Activated CD4-positive, alpha-beta T cell treated with anti-CD3 and anti-CD28 coated beads, Interleukin-2, Interleukin-6, amounts not matched to agents 100 ng/mL and 50 ng/mL, durations not matched to agents 16 hours and 8 hours (primary cell): ENCODE measurements at places on chromosomes 5 and 9.

GRCh38 chr9:10686943-10687342 lies 74.1 kb upstream of the PTPRD start:
- DNase-seq: no peak

DNA sequence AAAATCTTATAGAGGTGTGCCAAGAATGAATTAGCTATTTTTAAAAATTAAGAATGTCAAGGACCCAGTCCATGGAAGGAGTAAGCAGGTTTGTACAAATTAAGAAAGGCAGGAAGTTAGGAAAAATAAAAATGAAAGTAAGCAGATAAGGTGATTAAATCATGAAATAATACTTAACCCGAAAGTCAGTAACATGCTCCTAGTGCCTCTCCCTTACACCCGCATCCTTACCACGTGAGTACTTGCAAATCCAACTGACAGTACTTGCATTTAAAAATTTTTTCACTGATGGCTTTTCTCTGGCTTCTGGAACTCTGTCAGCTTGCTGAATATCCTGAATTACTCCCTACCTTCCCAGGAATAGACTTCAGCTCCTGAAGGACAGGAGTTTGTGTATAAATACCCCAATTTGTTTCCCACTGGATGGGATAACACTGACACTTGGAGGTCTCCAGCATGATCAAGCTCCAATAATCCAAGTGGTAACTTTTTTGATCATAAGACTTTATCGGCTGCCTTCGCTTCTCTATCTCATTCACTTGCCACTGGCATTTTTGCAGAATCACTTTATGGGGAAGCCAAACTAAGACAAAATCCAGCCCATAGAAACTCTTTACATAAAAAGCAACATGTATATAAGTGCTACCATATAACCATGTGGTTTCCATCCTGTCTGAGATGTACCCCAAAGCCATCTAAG lies 41.6 kb upstream of the RICTOR start:
- DNase-seq: no peak

GRCh38 chr5:67085616-67086015 lies 111.0 kb downstream of the CD180 start:
- DNase-seq: no peak

DNA sequence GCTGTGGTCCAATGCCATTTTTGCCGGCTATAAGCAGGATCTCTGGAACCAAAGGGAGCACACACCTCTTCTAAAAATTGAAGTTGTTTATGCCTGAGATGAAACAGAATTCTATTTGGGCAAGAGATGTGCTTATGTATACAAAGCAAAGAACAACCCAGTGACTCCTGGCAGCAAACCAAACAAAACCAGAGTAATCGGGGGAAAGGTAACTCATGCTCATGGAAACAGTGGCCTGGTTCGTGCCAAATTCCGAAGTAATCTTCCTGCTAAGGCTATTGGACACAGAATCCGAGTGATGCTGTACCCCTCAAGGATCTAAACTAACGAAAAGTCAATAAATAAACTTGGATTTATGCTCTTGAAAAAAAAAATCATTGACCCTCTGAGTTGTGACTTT lies 178.7 kb downstream of the CEMIP2 start:
- DNase-seq: no peak

GRCh38 chr9:123063177-123063598 lies 29.7 kb downstream of the GPR21 start:
- no peak for DNase-seq

- no peak for DNase-seq
Measured at GRCh38 chr9:113674436-113674835, 201.7 kb upstream of the ZNF618 start.

- no peak for DNase-seq
Measured at GRCh38 chr5:143398451-143399237, 4.8 kb downstream of the NR3C1 start.

DNA sequence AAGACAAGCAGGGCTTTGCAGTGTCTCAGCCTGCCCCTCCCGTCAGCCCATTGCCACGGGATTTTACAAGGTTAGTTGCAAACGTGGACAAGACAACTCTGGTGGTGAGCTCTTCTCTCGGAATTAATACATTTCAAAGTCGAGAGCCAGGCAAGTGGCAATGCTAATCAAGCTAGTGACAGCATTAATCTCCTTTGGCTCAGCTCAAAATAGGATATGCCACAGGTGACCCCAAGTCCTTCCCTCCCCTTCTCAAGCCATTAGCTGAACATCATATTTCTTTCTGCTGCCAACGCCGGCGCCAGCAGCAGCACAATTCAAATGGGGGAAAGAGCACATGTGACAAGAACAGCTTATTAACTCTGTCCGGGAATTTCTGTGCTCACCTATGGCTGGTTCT lies 190.1 kb downstream of the ATPSCKMT start:
- no peak for DNase-seq

DNA sequence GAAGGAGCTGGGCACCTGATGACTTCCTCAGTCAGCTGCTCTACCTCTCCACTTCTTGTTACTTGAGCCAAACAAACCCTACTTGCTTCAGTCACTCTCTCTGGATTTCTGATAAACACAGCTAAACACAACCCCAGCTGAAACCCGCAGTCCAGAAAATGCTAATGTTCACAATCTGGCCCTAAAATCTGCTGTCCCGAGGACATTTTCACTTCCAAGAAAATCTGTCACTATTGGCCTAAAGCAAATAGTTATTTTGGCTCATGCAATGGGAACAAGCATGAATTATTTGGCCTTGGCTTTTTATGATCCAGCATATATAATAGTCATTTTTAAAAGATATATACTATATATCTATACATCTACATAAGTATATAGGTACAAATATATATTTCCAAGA lies 19.1 kb downstream of the FAM81B start:
- DNase-seq: no peak

DNA sequence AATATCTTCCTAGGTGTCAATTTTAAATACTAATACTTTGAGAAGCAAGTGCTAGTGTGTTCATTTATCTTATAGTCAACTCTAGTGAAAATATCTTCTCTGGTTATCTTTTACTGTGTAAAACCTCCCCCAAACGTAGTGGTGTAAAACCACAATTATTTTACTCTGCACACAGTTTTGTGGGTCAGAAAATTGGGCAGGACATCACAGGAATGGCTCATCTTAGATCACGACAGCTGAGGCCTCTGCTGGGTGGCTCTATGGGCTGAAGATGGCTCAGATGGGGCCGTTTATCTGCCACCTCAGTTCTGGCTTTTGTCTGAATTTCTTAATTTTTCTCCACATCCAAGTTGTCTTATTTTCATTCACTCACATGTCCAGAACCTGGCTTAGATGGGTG lies 457.2 kb upstream of the ACTBL2 start:
- no peak for DNase-seq

GRCh38 chr9:30609713-30610112 lies 1774.7 kb upstream of the ACO1 start:
- DNase-seq: no peak

- DNase-seq: no peak
Measured at GRCh38 chr5:117679046-117679445, 1104.4 kb upstream of the SEMA6A start.

DNA sequence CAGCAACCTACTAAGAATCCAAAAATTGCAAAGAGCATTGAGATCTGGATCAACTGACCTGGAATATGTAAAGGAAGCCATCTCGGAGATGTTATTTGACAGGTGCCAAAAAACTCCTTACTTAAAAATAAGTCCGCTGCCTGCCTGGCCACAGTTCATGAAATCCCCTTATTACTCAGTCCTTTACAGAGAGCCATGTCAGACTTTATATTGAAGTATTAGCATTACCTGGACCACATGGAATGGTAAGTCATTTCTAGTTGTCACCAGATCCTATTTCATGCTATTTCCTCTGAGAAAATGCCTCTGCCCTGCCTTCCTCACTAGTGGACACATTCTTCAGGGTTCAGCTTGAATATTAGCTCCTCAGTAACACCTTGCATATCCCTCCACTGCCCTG lies 115.7 kb downstream of the DEPDC1B start:
- DNase-seq: no peak

GRCh38 chr5:115366223-115366622 lies 69.8 kb upstream of the CCDC112 start:
- DNase-seq: no peak

DNA sequence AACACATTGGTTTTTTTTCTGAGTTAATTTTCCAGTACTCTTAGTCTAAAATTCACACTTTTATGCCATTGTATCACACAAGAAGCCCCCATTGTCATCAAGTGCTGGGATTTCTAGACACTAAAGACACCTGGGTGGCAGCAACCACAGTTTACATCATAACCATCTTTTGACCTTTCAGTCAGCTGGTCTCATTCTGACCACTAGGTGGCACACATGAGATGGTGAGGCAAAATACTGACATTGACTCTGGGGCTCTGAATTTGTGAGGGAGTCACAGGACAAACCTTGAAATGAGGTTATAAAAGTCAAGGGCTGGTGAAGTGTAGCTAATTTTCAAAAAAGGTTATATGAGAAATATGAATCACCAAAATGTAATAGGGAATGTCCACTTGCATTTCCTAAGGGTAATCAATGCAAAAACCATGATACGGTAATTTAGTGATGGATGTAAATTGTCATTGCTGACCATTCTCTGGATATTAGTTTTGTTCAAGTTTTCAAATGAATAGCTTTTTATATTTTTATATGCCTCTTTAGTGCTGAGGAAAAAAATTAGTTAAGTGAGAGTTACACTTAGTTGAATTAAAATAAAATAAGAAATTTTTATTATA lies 229.4 kb downstream of the DMAC1 start:
- DNase-seq: peak; percentile 76

- peak; percentile 20 for DNase-seq
Measured at GRCh38 chr5:148776780-148777179, 49.6 kb upstream of the ADRB2 start.

DNA sequence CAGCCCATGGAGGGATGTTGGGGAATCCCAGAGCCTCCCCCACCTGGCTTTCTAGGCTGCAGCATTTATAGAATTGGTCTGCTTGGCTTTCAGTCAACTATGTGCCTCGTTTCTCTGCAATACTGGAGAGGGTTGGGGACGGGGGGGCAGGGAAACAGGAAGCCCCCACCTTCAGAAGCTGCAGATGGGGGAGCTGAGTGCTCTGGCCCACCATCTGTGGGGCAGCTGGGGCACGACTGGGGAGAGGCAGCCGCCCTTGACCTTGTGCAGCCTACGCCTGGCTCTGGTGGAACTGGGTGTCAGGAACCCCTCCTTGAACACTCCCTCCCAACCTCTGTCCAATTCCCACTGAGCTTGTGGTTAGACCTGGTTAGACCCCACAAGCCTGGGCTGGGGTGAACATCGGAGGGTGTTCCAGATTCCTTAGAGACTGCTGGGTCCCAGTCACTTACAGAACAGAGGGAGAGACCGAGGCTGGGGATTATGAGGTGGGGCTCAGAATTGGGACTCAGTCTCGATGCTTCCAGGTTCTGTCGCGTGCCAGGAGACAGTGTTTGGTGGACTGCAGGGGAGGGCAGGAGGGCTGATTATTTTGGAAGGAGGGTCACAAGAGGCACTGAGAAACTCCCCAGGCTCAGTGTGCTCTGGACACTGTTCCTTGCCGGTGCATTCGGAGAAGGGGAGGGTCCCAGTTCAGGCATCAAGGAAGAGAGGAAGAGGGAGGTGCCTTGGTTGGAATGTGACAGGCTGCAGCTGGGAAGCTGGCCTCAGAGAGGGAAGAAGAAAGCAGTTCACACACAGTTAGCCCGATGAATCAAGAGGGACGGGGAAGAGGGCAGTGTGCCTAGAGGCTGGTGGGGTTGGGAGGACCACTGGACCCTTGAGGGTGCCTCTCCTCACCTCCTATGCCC lies 25.6 kb downstream of the COL27A1 start:
- DNase-seq: no peak

DNA sequence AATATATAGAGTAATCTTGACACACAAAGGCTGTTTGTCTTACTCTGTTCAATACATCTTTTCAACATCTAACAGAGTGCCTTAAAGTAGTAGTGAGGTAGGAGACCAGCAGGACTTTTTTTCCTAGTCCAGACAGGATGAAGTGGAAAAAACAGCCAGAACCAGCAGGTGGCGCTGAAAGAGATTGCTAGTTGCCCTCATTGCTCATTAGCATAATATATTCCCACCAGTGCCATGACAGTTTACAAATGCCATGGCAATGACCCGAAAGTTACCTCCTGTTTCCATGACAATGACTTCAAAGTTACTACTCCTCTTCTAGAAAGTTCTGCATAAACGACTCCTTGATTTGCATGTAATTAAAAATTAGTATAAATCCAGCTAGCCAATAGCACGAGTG lies 387.4 kb downstream of the ACTL7B start:
- DNase-seq: peak; percentile 39

DNA sequence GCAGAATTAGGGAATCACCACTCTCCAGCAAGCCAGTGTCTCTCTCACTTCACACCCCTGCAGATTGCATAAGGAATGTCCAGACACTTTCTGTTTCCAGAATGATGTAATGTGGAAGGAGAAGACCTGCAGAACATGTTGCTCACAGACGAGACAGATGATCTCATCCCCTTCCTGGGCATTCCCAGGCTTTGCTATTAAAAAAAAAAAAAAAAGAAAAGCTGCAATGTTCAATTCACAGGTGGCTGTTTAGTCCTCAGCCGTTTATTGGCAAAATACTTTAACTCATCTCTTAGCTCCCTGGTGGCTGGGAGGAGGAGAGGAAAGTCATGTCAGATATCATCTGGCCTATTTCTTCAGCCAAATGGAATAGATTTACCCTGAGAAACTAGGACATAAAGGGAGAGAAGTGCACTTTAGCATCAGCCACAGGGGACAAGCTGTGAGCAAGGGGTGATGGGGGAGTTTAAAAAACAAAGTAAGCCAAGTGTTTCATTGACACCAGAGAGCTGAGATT lies 95.9 kb upstream of the TNC start:
- no peak for DNase-seq

DNA sequence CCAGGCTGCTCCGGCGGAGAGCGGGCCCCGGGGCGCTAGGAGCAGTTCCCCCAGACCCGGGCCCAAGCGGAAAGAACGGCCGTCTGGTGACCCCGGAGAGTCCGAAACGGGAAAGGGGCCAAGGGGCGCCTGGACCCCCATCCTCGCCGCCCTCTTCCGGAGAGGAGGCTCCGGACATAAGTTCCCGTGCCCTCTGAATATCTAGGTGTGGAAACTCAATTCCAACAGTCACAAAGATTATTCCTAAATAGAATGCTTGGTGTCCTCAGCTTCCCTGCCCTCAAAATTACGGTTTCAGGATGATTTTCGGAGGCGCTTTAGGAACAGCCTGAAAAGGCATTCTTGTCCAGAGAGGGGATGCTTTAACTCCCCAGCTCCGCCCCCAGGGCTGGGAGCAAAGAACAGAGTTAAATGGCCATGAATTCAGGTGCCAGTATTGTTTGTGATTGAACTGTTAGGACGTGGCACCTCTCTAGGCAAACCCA lies 681 bp upstream of the LHFPL2 start:
- no peak for DNase-seq

DNA sequence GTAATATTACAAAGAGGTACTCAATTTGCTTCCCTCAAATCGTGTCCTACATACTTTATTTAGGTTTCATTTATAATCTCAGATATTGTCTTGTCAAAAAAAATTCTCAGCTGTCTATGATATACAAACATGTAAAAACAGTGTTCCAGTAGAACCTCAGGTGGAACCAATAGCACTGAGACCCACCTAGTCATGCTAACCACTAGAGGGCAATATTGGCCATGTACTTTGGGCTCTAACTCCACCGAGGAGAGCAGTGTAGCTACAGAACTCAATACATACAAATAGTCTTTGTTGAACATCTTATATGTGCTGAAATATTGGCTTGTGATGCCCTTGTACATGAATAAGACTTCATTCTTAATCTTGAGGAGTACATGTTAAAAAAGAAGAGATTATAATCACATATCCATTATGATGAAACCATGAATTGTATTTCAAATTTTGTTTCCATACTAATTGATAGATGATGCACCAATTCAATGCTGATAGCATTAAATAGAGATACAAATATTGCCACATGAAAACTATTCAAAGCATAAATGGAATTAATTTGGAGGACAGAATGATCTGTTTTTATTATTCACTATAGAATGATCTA lies 71.2 kb upstream of the CNTLN start:
- peak; percentile 53 for DNase-seq
